ENCODE measurements at places on chromosomes 5 and 9.

DNA sequence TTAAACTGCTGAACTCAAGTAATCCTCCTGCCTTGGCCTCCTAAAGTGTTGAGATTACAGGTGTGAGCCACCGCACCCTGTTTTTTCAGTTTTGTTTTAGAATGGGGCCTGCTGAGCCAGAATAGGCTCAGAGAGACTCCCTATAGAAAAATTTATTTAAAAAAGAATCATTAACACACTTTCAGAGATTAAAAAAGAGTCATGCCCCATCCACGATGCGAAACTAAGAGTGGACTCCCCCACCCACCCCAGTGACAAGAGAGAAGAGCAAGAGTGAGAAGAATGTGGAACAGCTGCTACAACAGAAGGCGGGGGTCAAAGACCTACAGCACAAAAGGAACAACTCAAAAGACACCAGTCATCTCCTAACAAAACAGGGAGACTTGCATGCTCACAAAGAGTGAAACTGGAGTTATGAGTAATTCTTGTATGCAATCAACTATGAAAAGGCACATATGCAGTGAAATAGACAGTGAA is 47.2 kb downstream of the GLDC start:
- DNase-seq: no peak

- DNase-seq: no peak
Observed at GRCh38 chr5:111229871-111230810, 6.0 kb downstream of the CAMK4 start.

- DNase-seq: no peak
Observed at GRCh38 chr9:69719367-69719766, 40.4 kb downstream of the PTAR1 start.

GRCh38 chr9:115837618-115838017 is 316.0 kb upstream of the PAPPA start:
- DNase-seq: no peak

DNA sequence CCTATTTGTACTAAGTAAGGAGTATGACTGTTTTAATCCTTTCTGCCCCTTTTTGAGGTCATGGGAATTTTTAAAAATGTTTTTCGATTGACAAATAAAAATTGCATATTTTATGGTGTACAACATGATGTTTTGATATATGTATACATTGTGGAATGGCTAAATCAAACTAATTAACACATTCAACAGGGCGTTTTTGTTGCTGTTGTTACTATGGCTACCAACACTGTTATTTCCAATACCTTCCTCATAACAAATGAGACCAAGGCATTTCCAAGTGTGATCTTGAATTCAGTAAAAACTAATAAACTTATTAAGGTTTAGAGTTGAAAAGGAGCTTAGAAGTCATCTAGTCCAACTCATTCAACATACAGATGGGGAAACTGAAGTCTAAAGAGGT is 30.2 kb upstream of the SPEF2 start:
- no peak for DNase-seq

DNA sequence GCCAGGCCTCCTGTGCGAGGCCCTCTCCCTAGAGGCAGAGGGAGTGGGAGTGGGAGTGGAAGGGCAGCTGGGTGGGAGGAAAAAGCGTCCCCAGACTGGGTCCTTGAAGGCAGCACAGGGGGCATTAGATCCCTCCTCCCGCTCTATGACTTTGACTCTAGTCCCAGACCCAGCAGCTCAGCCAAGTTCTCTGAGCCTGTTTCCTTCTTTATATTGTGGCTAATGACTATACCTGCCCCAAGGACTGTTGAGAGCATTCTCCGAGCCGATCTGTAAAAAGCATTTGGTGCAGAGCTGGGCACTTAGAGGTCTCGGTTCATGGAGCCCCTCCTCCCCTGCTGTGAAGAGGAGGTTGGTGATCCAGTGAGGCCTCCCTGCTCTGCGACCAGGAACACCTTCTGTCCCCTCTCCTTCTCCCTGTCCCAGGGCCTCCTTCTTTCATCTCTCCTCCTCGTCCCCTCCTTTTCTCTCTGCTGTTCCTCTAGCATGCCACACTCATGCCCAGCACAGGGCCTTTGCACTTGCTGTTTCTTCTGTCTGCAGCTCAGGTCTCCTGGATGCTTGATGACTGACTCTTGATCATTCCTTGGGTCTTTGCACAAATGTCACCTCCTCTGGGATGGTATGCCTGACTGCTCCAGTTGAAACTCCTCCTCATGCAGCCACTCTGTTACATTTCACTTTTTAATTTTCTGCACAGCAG is 23.4 kb upstream of the PSD2 start:
- DNase-seq: no peak

DNA sequence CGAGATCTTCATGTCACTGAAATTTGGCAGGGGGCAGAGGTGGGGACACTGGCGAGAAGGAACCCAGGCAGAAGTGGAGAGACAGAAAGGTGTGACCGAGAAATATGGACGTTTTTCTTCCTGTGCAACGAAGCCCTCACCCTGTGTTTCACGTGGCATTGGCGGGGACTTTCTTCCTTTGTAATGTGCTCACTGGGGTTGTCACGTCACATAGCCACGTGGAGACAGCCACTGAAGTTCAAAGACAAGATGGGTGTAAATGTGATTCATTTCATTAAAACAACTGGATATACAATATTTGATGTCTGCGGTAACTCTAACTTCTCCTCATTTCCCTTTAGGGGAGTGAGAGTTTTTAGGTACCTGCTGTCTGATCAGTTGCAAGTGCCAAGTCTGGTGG is 225.7 kb downstream of the FSTL4 start:
- no peak for DNase-seq

GRCh38 chr5:61329550-61330128 is 2.4 kb upstream of the ZSWIM6 start:
- DNase-seq: no peak

- DNase-seq: no peak
Observed at GRCh38 chr9:131596430-131596743, 51.1 kb downstream of the PRRT1B start.

- no peak for DNase-seq
Observed at GRCh38 chr9:84027201-84027600, 46.6 kb downstream of the RMI1 start.

Measured in activated CD8-positive, alpha-beta memory T cell treated with anti-CD3 and anti-CD28 coated beads for 1 hour (primary cell).